Muscle of leg (tissue), 16 donors: ENCODE measurements at places on chromosomes 5 and 9. TPM values are rescaled to one million over a fixed set of nuclear protein-coding genes. Genes with fewer than 3 reads are reported as not detected.

- H3K27me3 ChIP-seq, result no peaks in the 10 kb centered on the region
- H3K27ac ChIP-seq, result no peak overlapping the region
- no peak overlapping the region for H3K4me3 ChIP-seq
- H3K4me1 ChIP-seq, result no peaks in the 10 kb centered on the region
- peak; percentile 93 for DNase-seq
Measured at GRCh38 chr5:54001976-54002775, 308.2 kb downstream of the ARL15 start.

DNA sequence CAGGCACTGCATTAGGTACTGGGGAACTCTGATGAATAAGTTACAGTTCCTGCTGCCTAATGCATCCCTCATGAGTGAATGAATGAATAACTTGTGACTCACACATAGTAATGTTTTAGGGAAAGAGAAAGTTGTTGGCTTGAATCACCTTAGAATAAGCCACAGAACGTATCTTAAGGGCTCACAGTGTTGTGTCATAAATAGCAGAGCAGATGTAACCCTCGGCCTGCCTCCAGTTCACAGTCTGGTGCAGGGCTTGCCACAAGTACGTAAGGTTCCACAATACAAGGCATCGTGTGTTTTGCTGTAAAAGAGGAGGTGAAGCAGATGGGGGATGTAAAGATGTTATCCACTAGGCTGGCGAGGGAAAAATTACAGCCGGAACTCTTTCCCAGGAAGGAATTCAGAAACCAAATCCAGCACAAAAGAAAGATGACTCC is 218.7 kb downstream of the TRPM3 start:
- no peaks in the 10 kb centered on the region for H3K27me3 ChIP-seq
- peak; percentile 80 for DNase-seq
- no peaks in the 10 kb centered on the region for H3K36me3 ChIP-seq
- no peak overlapping the region for H3K4me3 ChIP-seq
- H3K4me1 ChIP-seq, result no peaks in the 10 kb centered on the region
- no peak overlapping the region for H3K27ac ChIP-seq

The SH3RF2 gene
- total RNA-seq, result 4.4 TPM

The DAPK1 gene
- total RNA-seq, result 18.8 TPM

The OTP gene
- not detected for total RNA-seq

DNA sequence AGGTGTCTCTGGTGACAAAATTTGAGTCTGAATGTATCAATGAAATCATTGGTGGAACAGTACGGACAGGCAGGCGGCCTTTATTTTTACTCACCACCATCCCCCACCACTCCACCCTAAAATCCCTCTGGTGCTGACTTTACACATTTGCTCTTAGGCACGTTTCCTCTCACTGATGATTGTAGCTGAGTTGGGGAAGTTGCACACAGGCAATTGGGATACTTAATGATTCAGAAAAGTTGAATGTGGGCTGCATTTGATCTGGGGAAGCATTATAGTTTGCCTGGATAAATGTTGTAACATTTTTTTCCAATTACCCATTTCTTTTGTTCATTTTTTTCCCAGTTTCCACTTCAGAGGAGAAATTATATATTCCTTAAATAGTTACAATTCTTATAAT is 658.4 kb downstream of the TLR4 start:
- H3K4me1 ChIP-seq, result no peaks in the 10 kb centered on the region
- no peaks in the 10 kb centered on the region for H3K27me3 ChIP-seq
- DNase-seq, result no peak

The PDE6A gene
- not detected for total RNA-seq

The RANBP6 gene
- 22.9 TPM for total RNA-seq

The LCNL1 gene
- 0.53 TPM for total RNA-seq

GRCh38 chr5:82754759-82755158 is 322.4 kb downstream of the TMEM167A start:
- H3K4me3 ChIP-seq, result no peak overlapping the region
- H3K4me1 ChIP-seq, result peaks cover 2% of the 10 kb centered on the region
- no peaks in the 10 kb centered on the region for H3K27me3 ChIP-seq
- no peak overlapping the region for H3K27ac ChIP-seq

DNA sequence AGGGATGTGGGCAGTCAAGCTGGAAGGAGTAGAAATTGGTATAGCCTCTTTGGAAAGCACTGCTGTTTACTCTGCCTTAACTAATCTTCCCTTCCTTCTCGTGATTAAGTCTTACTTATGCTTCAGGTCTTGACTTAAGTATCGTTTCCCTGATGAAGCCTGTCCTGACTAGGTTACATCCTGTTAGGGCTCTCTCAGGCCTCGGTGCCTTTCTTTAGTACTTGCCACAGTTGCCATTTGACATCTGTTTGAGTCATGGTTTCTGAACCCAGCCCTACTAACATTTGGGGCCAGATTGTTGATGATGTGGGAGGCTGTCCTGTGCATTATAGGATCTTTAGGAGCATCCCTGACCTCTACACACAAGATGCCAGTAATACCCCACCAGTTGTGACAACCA is 94.4 kb downstream of the GAPVD1 start:
- no peaks in the 10 kb centered on the region for H3K4me1 ChIP-seq
- H3K27me3 ChIP-seq, result no peaks in the 10 kb centered on the region
- no peak overlapping the region for H3K4me3 ChIP-seq
- peaks cover 62% of the 10 kb centered on the region for H3K36me3 ChIP-seq
- no peak overlapping the region for H3K27ac ChIP-seq

- H3K27me3 ChIP-seq, result no peaks in the 10 kb centered on the region
- H3K27ac ChIP-seq, result no peak overlapping the region
- no peaks in the 10 kb centered on the region for H3K4me1 ChIP-seq
- no peak overlapping the region for H3K4me3 ChIP-seq
Measured at GRCh38 chr9:92245005-92245797, 48.3 kb downstream of the IARS1 start.

DNA sequence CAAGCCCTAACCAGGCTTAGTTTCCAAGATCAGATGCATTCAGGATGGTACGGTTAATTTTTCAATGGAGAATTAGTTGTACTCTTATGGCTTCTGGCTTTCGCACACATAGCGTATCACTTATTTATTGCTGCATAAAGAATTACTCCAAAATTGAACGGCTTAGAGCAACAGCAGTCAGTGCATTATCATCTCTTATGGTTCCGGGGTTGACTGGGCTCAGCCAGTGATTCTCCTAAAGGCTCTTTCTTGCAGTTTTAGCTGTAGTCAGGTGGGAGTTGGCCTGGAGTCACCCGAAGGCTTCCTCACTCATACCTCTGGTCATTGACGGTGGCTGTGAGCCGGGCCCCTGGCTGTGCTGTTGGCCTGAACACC is 595 bp upstream of the GRHPR start:
- no peaks in the 10 kb centered on the region for H3K27me3 ChIP-seq
- no peak for DNase-seq
- peak overlapping the region; percentile 50 for H3K4me3 ChIP-seq
- H3K4me1 ChIP-seq, result peaks cover 29% of the 10 kb centered on the region
- H3K27ac ChIP-seq, result peak overlapping the region; percentile 74
- H3K36me3 ChIP-seq, result peaks cover 24% of the 10 kb centered on the region

DNA sequence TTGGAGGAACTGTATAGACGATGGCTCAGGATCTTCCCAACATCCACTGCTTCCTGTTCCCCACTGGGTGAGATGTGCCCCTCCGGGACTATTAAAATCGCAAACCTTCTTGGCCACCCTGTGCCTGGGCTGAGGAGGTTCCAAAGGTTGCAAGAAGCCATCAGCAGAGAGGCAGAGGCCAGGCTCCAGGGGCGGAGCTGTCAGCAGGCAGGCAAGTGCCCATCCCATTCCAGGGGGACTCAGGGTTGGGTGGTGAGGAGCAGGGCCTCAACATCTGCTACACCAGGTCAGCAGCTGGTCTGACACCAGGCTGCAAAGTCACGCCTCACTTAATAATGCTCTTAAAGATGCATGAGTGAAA is 2.2 kb downstream of the BTNL3 start:
- no peaks in the 10 kb centered on the region for H3K4me1 ChIP-seq
- no peak overlapping the region for H3K4me3 ChIP-seq
- no peaks in the 10 kb centered on the region for H3K27me3 ChIP-seq
- DNase-seq, result no peak

DNA sequence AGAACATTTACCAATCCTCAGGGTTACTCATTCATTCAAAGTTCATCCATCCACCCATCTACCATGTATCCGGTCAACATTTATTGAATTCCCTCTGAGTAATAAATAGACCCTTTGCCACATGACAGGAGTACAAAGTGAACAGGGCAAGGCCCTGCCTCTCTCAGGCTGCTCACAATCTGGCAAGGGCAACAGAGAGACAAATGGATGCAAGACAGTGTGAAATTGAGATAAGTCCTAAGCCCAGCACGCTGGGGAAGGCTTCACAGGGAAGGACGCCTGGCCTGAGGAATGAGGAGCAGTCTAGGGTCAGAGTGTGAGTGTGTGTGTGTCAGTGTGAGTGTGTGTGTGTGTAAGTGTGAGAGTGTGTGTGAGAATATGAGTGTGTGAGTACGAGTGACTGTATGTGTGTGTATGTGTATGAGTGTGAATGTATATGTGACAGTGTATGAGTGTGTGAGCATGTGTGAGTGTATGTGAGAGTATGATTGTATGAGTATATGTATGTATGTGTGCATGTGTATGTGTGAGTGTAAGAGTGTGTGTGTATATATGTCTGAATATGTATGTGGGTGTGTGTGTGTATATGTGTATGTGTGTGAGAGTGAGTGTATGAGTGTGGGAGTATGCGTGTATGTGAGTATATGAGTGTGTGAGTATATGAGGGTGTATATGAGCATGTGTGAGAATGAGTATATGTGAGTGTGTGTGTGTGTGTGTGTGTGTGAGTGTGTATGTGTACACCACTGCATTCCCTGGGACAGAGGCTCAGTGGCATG is 145.6 kb downstream of the FSTL4 start:
- peak; percentile 40 for DNase-seq
- no peak overlapping the region for H3K4me3 ChIP-seq
- peaks cover 6% of the 10 kb centered on the region for H3K27me3 ChIP-seq
- H3K27ac ChIP-seq, result no peak overlapping the region

GRCh38 chr5:109450129-109450877 is 40.5 kb upstream of the PJA2 start:
- no peak overlapping the region for H3K27ac ChIP-seq
- H3K27me3 ChIP-seq, result no peaks in the 10 kb centered on the region
- H3K36me3 ChIP-seq, result no peaks in the 10 kb centered on the region
- no peak overlapping the region for H3K4me3 ChIP-seq
- H3K4me1 ChIP-seq, result peaks cover 2% of the 10 kb centered on the region

DNA sequence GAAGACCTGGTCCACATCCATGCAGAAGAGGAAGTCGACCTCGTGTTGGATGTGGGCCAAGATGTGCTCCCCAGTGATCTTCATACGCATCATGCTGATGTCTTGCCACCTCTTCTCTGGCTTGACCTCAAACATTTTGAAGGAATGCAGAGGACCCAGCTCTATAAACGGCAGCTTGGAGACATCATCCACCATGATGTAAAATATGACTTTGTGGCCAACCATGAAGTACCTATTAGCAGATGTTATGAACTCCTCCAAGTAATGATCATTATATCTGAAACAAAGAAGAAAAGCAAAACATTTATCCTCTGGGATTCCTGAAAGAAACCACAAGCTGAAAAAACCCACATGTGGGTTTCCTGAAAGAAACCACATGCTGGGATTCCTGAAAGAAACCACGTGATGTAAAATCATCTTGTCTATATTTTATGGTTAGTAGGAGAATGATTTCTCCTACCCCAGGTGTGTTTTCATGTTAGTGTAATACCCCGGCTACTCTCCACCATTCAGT is 52.3 kb downstream of the GGTA1 start:
- H3K4me1 ChIP-seq, result no peaks in the 10 kb centered on the region
- DNase-seq, result no peak
- H3K27ac ChIP-seq, result no peak overlapping the region

The SPINK5 gene
- 0.27 TPM for total RNA-seq

The CRB2 gene
- total RNA-seq, result 0.04 TPM

- no peak overlapping the region for H3K27ac ChIP-seq
- no peaks in the 10 kb centered on the region for H3K4me1 ChIP-seq
- DNase-seq, result peak; percentile 59
Measured at GRCh38 chr5:14724633-14725032, 60.1 kb downstream of the OTULIN start.

The ARL10 gene
- 9.1 TPM for total RNA-seq

DNA sequence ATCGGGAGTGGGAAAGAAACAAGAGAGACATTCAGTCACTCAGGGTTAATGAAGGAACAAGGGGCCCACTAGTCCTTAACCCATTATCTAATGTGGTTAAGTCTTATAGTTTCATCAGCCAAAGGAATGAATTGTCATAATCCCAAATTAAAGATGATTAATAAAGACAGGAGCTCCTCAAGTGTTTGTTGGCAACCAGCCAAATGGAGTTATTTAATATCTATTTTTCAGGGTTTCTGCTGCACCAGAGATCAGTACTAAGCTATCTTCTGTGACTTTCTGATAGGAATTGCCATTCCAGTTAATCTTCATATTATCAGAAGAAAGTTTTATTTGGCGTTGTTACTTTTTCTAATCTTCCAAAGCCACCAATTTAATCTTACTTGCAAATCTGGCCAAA is 34.0 kb upstream of the FCHO2 start:
- no peaks in the 10 kb centered on the region for H3K4me1 ChIP-seq
- DNase-seq, result no peak
- H3K36me3 ChIP-seq, result no peaks in the 10 kb centered on the region

- H3K4me3 ChIP-seq, result no peak overlapping the region
- H3K27me3 ChIP-seq, result peaks cover 3% of the 10 kb centered on the region
- H3K36me3 ChIP-seq, result no peaks in the 10 kb centered on the region
- peak; percentile 7 for DNase-seq
Measured at GRCh38 chr5:159412284-159413046, 82.2 kb upstream of the IL12B start.

GRCh38 chr5:115641948-115642347 is 16.1 kb upstream of the TMED7 start:
- H3K27me3 ChIP-seq, result no peaks in the 10 kb centered on the region
- H3K4me3 ChIP-seq, result no peak overlapping the region
- H3K4me1 ChIP-seq, result no peaks in the 10 kb centered on the region
- H3K36me3 ChIP-seq, result no peaks in the 10 kb centered on the region
- DNase-seq, result no peak
- no peak overlapping the region for H3K27ac ChIP-seq

GRCh38 chr5:31898036-31898632 is 259.2 kb downstream of the PDZD2 start:
- peak; percentile 65 for DNase-seq
- H3K4me3 ChIP-seq, result no peak overlapping the region
- no peaks in the 10 kb centered on the region for H3K27me3 ChIP-seq
- H3K27ac ChIP-seq, result no peak overlapping the region

GRCh38 chr9:17219261-17219660 is 84.4 kb downstream of the CNTLN start:
- no peaks in the 10 kb centered on the region for H3K27me3 ChIP-seq
- no peak overlapping the region for H3K4me3 ChIP-seq
- no peak for DNase-seq
- H3K27ac ChIP-seq, result no peak overlapping the region

GRCh38 chr5:29720954-29721353 is 1472.5 kb upstream of the CDH6 start:
- no peak for DNase-seq
- H3K27ac ChIP-seq, result no peak overlapping the region
- no peaks in the 10 kb centered on the region for H3K36me3 ChIP-seq
- H3K4me3 ChIP-seq, result no peak overlapping the region
